ENCODE measurements at places on chromosomes 16 and 17.

DNA sequence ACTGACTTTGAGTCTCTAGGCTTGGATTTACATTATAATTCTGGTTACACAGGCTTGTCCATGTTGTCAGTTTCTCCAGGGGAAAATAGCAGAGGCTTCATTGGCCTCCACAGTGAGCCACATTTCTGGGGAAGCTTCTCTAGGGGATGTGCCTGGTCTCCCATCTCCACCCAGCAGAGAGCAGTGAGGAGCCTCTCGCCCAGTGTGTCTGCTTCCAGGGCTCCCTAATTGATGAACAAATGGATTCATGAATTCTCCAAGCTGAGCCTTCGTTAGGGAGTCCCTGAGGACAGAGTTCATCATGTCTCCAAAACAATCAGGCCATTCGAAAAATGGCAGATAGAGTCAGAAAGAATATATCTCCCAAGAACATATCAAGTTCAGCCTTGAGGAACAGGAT, 162.4 kb upstream of the TOX3 start:
- DNase-seq: no peak

DNA sequence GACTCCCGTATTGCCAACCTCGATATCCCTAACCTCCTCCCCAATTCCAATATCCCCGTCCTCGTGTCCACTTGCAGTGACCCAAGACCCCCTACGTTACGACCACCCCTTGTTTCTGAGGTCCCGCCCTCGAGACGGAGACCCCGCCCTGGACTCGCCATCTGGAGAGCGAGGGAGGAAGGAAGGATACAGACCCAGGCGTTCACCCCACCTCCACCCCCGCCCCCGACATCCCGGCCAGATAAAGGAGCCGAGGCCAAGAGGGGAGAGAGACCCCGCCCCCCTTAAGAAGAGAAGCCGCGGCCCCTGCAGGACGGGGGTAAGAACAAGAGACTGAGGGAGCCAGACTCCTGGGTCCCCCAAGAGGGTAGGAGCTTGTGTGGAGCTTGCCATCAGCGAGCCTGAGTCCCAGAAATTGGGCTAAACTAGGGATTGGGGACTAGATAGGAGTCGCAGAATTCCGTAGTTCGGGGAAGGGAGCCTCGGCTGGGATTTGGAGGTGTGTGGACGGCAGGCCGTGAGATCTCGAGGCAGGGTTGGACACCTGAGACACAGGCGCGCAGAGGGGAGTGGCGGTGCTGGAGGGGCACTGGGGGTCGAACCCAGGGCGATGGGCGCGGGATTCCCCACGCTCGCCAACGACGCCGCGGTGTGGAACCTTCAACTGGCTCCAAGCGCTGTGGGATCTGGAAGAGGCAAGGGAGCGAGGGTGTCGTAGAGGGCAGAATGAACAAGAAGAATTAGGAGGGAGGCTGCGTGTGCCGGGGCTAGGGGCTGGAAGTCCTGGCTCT, at the start of gene BCL6B:
BCL6B (plus strand) TSS at position 270 of the 791 bp plus-strand sequence. CDS start 622 bp downstream, outside the sequence.
- no peak for DNase-seq

GRCh38 chr17:60332574-60332973, 59.4 kb downstream of the USP32 start:
- no peak for DNase-seq

DNA sequence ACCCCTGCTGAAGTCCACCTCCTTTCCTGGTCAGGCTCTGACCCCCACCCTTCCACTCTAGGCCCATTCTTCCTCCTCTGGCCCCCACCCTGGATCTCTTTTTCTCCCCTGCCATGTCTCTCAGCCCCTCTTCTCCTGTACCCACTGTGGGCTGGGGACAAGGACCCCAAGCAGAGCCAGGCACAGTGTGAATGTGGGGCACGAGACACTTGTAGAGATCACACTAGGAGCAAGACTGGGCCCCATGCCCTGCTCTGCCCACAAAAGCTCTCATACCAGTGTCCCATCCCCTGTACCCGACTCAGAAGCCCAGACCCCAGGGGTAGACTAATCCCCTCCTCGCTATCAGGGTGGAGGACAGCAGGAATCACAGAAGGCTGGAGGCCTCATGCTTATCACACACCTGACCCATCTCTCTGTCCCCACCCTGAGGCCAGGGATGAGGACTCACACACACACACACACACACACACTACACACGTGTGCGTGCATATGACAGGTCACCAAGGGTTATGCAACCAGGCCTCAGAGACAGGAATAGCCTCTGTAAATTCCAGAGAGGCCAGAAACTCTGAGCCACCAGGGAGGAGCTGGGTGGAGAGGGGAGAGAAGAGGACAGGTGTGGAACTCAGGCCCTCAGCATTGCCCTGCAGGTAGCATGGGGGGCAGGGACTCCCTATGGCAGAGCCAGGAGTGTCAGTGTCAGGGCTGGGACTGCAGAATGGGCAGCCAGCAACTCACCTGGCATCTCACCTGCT, 21.1 kb downstream of the ARHGAP27 start:
- no peak for DNase-seq

- no peak for DNase-seq
Measured at GRCh38 chr16:73813527-73813926, 483.1 kb upstream of the PSMD7 start.

GRCh38 chr17:21573961-21574610, 118.2 kb upstream of the KCNJ18 start:
- DNase-seq: peak; percentile 51
